ENCODE measurements at places on chromosomes 1 and 21.

GRCh38 chr1:201184307-201185122, 6.1 kb upstream of the IGFN1 start:
- no peak for DNase-seq

DNA sequence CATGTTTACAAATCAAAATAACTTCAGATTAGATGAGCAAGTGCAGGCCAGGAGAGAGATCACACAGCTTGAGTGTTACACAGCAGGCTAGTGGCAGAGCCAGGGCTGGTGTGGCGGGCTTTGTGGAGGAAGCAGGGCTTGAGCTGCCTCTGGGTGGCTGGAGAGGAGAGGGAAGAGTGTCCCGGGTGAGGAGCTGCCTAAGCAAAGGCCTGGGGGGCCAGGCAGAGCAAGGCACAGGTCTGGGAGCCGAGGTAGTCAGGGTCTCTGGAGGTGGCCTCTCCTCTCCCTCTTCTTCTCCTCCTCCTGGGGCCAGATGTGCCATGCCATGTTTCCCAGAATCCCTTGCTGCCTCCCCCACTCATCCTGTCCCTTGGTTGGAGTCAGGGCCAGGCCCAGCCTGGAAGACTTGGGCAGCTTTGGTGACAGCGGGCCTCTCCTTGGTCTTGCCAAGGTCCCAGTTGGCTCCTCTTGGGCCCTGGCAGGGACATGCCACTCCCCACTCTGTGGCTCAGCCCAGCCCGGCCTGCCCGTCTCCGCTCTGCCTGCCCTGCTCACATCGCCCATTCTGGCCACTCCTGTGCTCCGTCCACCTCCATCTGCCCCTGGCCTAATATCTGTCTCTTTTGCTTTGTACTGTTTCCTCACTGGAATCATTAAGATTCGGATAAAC, 70.3 kb downstream of the PTPRU start:
- DNase-seq, result no peak

DNA sequence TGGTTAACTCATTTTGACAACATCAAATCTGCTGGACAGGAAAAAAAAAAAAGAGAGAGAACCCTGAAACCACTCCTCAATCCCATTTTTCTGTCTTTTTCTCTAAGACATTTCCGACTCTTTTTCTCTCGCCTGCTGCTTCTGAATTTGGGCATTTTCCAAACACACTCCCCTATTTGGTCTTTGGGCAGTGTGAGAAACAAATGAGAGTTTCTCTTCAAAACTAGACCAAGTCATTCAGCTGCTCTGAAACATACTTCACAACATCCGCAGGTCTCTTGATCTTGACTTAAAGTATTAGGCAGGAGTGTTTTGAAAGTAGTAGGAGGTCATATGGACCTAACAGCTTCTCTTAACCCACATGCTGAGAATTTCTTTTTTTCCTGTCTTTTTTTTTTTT, 364.8 kb upstream of the ESRRG start:
- DNase-seq, result no peak

GRCh38 chr1:24901791-24902470, 28.1 kb downstream of the RUNX3 start:
- DNase-seq, result no peak

DNA sequence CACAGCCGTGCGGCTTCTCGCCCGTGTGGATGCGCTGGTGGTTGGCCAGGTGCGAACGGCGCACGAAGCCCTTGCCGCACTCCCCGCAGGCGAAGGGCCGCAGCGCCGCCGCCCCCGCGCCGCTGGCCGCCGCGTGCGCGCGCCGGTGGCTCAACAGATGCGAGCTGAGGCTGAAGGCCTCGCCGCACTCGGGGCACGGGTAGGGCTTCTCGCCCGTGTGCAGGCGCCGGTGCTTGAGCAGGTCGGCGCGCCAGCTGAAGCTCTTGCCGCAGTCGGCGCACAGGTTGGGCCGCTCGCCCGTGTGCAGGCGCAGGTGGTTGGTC, 24.9 kb downstream of the ZNF697 start:
- DNase-seq, result no peak

Data from anterior cingulate cortex (tissue), 58 donors.